ENCODE measurements at places on chromosomes 2 and 18. TPM values are rescaled to one million over a fixed set of nuclear protein-coding genes. Genes with fewer than 3 reads are reported as not detected.

TFPI gene
- 5.1 TPM for total RNA-seq

CYBRD1 gene
- 26.0 TPM for total RNA-seq

IL1A gene
- total RNA-seq, result not detected

LIPG gene
- 0.92 TPM for total RNA-seq

CTNNA2 gene
- total RNA-seq, result 214 TPM

HOXD8 gene
- not detected for total RNA-seq

CAVIN2 gene
- total RNA-seq, result 28.9 TPM

OXER1 gene
- 0.73 TPM for total RNA-seq

DSG2 gene
- 0.39 TPM for total RNA-seq

POMC gene
- 1.3 TPM for total RNA-seq

RNPEPL1 gene
- total RNA-seq, result 32.7 TPM

SAG gene
- total RNA-seq, result not detected

NOL4 gene
- 52.2 TPM for total RNA-seq

HOXD13 gene
- total RNA-seq, result not detected

CDK15 gene
- not detected for total RNA-seq

MAP4K4 gene
- total RNA-seq, result 288 TPM

VWA3B gene
- 1.1 TPM for total RNA-seq

ANKRD44 gene
- 39.6 TPM for total RNA-seq
